D341Med (cell line): ENCODE measurements at places on chromosomes 5 and 9.

- DNase-seq = no peak
These were observed 24.8 kb downstream of the GPR107 start for GRCh38 chr9:130078547-130078946.

DNA sequence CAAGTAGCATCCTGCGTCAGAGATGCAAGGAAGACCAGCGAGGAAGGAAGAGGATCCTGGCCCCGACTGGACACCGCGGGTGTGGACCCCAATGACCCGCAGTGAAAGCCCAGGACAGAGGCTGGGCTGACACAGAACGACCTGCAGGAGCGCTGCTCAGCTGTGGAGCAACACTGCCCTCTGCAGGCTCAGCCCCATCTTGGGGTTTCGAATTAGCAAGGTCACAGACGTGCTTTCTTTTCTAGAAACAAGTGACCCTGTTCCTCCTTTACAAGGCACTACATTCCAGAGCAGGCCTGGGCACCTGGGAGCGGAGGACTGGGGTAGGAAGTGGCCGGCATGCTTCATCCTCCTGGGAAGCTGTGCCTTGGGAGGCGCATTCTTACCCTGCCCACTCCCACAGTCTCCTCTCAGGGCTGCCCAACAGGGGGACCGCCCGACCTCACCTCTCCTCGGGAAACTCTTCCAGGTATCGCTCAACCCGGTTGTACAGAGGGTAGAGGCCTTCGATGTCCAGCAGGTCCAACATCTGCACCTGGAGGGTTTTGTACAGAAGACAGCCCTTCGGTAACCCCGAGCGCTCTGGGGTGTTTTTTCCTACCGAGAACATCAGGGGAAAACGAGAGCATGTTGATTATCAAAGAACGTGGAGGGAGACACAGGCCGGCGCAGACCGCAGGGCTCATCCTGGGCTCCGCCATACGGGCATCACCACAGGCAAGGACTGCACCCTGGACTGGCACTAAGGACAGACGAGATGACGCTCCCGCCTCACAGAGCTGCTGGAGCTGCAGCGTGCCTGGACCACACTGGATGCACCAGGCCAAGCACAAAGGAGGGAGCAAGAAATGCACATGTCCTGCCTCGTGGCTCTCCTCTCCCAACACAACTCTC lies 35.0 kb downstream of the IPPK start:
- DNase-seq = peak; percentile 88

DNA sequence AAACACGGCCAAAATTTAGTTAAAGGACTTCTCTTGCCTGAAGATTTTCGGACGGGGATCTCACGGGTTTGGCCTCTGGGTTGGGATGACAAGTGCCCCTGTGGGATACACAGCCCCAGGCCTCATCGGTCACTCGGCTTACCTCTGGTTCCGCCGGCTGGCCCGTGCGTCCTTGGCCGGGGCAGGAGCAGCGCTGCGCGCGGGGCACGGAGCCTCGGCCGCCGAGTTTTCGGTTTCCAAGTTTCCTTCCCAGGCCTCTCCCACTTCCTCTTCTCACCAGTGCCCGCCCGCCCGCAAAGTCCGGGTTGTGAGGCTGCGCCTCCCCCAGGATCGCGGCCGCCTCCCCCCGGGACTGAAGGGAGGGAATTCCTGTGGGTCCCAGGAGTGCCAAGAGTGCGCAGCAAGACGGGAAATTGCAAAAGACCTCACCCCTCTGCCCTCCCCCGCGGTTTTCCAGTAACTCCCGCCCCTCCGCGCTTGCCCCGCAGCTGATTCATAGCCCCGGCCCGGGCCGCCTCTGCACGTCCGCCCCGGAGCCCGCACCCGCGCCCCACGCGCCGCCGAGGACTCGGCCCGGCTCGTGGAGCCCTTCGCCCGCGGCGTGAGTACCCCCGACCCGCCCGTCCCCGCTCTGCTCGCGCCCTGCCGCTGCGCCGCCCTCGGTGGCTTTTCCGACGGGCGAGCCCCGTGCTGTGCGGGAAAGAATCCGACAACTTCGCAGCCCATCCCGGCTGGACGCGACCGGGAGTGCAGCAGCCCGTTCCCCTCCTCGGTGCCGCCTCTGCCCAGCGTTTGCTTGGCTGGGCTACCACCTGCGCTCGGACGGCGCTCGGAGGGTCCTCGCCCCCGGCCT lies at the start of gene OSMR:
Gene OSMR (plus strand): TSS at position 487 of the 853 bp plus-strand sequence. CDS start 23,033 bp downstream, outside the sequence.
- peak; percentile 70 for DNase-seq

- no peak for DNase-seq
These were observed 11.4 kb upstream of the ACOT12 start for GRCh38 chr5:81405126-81405891.

GRCh38 chr5:77748160-77748559 lies 28.0 kb downstream of the TBCA start:
- DNase-seq = no peak

DNA sequence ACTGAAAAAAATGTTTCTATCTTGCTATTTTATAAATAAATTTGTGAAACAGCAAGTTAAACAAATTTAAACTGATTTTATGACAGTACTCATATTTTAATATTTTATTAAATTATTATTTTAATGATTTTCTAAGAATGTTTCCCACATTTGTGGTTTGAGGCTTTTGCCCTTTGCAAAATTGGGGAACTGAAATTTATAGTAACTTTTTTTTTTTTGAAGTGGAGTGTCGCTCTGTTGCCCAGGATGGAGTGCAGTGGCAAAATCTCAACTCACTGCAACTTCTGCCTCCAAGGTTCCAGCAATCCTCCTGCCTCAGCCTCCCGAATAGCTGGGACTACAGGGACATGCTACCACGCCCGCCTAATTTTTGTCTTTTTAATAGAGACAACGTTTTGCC lies 7.2 kb upstream of the ADGRV1 start:
- DNase-seq = no peak

DNA sequence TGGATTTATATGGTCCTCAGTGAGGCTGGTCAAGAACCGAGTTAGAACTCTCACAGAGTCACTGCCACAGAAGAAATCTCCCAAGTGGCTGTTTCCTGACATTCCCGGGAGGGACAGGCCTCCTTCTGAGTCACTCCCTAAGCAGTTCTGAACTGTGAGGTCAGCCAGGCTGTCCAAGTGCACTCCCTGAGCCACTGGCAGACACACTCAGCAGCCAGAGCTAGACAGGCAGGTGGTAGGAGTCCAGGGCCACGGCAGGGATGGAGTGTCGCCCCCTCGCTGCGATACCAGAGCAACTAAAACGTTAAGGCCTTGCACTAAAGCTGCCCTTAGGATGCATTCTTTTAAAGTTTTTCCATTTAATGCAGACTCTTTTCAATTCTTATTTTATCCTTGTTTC lies 3.4 kb downstream of the IL4 start:
- no peak for DNase-seq

GRCh38 chr5:14243766-14244165 lies 100.6 kb downstream of the TRIO start:
- DNase-seq = no peak

- no peak for DNase-seq
These were observed 69.0 kb upstream of the FAM169A start for GRCh38 chr5:74934949-74935751.

DNA sequence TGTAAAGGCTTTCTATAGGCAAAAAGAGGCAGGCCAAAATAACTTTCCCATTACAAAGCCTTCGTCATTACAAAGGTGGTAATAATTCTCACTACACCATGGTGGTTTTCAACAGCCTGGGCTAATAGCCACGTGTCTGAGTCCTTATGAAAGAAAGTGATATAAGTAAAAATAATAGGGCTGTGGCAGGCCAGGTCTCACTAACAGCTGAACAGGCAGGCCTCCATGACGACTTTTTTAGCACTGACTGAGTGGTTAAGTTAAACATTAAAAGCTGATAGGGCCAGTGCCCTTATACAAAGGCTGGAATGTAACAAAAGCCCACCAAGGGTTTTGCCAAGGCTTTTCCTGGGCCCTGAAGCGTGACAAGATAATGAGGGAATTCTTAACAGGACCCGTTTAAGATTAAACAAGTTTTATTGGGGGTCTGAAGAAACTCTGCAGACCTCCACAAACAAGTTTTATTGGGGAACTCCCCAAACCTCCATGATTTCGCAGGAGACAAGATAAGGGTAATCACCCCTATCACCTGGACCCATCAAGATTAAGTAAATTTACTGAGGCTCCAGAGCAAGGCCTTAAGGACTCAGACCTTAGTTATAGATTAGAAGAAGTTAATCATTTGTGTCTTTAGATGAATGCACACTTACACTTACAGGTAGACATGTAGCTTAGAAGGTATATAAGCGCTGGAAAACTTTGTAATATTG lies 412.9 kb downstream of the CHSY3 start:
- DNase-seq = no peak

- no peak for DNase-seq
These were observed 140.7 kb upstream of the SLC44A1 start for GRCh38 chr9:105103776-105104175.

DNA sequence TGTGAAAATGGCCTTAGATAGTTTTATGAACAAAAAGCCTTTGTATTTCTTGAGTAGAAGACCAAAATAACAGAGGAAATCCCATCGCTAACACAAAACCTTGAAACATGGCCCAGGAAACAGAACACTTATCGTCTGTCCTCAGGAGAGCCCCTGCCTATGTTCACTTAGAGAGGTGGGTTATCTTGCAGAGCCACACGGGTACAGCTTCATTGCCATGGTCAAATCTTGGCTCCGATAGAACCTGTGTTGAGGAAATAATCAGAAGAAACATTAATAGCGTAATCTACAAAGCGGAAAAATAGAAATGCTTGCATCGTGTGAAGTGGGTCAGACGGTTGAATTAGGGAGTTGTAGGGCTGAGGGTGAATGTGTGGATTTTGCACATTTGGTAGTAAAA lies 216.1 kb downstream of the MAST4 start:
- no peak for DNase-seq

GRCh38 chr9:107173422-107174180 lies 109.5 kb upstream of the RAD23B start:
- no peak for DNase-seq

DNA sequence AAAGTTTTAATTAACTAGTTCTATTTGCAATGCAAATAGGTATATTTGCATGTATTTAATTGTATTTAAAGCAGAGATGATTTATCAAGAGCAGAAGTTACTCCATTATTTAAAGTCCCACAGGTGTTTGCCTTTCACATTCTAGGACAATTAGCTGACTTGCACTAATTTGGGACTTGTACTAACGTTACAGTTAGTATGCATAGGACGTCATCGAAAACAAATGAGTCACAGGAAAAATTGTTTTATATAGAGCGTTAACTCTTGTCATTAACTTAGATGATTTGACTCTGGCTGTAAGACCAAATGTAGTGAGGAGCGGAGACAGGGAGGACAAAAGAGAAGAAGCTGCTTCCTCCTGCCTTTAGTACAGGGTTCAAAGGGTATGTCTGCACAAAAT lies 126.1 kb upstream of the IFNE start:
- no peak for DNase-seq

GRCh38 chr5:9239071-9239470 lies 306.8 kb downstream of the SEMA5A start:
- DNase-seq = no peak

- no peak for DNase-seq
These were observed 6.8 kb upstream of the FCHSD1 start for GRCh38 chr5:141657937-141658545.

GRCh38 chr5:125898851-125899405 lies 524.3 kb upstream of the GRAMD2B start:
- DNase-seq = no peak

DNA sequence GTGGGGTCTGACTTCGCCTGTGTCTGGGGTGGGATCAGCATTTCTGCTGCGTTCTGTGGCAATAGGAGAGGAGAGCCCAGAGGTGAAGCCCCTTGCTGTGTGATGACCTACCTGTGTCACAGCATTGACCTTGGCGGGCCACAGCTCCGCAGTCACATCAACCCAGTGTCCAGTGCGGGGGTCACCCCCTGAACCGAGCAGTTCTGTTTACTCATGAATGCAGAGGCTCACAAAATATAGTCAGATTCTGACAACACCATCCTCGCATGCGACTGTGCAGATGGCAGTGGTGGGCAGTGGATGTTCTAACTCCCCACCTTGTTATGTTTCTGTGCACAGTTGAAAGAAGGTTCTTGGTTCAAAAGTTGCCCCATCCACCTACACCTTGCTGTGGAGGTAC lies 100.1 kb downstream of the ADAMTS16 start:
- DNase-seq = no peak

DNA sequence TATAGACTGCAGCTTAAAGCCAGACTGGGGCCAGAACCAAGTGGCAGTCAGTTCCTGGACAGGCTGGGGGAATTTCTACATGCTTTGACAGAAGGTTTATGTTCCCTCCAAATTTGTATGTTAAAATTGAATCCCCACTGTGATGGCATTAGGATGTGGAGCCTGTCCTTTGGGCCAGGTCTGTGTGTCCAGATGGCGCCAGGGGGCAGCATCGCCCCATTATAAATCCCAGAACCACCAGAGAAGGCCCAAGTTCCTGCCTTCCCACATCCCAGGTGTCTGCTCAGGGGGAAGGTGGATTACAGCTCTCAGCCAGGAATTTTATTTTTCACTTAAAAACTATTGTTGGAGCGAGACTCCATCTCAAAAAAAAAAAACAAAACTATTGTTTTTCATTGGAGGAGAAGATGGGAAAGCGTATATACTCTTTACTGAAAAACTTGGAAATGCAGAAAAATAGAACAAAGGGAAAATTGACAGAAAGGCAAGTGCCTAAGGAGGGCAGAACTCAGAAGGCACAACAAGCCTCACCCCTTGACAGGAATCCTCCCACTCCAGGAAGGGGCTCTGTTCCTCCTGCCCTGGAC lies 5.0 kb downstream of the IL3 start:
- DNase-seq = peak; percentile 67

GRCh38 chr5:61991866-61992265 lies 314.1 kb upstream of the KIF2A start:
- no peak for DNase-seq
